ENCODE measurements at places on chromosomes 11 and 22.

- no peak for DNase-seq
These were observed 4.1 kb upstream of the APOL3 start for GRCh38 chr22:36164621-36165020.

DNA sequence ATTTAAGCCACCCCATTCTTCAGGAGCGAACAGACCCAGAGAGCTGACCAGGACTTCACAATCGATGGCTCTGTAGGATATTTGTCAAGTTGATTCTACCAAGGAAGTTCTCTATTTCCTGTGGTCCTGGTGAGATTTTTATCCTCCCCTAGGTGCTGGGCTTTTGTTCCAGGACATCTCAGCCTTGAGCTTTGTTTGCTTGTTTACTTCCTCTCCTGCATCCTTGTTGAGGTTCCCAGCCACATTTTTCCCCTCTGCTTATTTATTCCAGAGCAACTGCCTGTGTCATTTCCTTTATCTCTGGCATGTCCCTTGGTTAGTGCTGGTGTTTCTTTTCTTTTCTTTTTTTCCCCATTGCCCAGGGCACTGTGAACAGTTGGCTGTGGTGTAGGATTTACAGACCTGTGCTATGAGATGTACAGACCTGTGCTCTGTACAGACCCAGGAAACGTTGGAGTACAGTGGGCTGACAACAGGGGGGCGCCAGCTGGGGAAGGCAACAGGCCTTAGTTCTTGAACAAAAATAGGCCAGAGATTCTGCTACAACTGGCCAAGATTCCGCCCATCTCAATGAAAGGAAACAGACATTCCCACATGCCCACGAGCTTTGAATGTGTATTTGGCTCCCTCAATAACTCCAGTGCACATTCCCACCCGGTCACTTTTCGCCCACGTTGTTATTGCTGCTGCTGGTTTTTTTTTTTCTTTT, 235.9 kb upstream of the DDI1 start:
- DNase-seq: no peak

DNA sequence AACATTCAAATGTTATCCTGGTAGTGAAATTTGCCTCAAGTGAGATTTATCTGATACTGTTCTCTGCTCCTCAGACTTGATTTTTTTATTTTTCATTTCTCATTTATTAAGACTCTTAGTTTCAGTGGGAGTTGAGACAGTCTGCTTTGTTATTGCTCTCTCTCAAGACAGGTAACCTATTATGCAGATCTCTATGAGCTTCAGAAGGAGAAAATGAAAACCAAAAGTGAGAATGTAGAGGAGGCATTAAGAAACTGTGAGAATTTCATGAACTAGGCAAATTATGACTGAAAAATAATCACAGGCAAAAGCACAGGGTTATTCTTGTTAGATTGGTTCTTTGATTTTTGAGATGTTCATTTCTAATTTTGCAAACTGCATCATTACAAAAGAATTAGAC, 290.0 kb upstream of the CHORDC1 start:
- DNase-seq: no peak

GRCh38 chr11:116873381-116873780, 36.0 kb upstream of the APOA1 start:
- DNase-seq: no peak

DNA sequence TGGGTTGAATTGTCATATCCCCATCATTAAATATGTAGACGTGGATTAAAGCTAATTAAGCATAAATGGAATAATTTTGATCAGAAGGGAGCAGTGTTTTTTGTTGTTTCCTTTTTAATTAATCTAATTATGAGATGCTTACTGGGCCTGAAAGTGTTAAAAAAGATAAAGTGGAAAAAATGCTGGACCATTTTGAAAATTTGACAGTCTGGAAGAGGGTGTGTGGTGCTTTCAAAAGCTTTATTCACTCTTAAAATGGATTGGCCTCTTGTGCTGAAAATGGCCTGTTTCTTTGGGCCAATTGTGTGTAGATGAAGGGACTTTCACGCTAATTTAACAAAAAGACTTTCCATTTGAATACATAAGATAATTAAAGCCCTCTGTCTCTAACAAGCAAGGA, 1.8 kb downstream of the TNRC6B start:
- no peak for DNase-seq

DNA sequence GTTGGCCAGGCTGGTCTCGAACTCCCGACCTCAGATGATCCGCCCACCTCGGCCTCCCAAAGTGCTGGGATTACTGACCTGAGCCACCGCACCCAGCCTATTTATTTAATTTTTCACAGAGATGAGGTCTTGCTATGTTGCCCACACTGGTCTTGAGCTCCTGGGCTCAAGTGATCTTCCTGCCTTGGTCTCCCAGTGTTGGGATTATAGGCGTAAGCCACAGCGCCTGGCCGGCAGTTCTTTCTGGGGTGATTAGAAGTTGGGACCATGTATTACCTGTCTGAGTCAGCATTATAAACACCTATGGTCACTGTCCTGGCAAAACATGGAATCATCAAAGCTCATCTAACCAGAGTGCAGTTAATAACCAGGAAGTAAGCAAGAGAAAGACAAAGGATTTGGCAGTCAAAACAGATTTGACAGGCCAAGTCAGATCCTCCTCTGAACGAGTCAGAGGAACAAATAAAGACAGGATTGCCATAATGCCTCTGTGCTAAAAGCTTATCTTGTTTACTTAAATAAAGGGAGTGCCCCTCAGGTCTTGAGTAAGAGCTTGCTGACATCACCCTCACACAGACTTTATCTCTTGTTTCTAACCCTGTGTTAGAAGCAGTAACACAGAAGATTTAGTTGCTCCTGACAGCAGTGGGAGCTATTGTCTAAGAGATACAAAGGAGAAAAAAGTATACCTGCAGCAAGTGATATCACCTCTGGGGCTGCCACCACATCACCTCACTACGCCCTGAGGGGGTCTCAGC, 3.7 kb downstream of the SERPIND1 start:
- DNase-seq: no peak

DNA sequence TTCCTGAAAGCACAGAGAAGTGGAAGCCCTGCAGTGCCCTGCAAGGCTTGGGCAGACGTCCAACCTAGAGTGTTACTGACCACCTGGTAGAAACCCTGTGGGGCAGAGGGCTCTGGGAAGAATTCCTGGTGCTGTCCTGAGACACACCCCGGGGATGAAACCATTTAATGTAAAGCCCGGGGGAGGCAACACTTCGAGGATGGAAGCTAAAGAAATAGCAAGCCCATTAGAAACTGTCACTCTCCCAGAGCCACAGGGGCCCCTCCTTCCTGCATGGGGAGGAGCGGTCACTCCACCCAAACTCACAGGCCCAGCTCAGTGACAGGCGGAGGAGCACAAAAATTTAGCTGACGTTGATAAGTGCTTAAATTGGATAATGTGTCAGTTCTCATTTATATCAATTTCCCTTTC, 57.6 kb downstream of the NRXN2 start:
- no peak for DNase-seq

GRCh38 chr11:115279813-115280761, 224.1 kb downstream of the CADM1 start:
- no peak for DNase-seq

DNA sequence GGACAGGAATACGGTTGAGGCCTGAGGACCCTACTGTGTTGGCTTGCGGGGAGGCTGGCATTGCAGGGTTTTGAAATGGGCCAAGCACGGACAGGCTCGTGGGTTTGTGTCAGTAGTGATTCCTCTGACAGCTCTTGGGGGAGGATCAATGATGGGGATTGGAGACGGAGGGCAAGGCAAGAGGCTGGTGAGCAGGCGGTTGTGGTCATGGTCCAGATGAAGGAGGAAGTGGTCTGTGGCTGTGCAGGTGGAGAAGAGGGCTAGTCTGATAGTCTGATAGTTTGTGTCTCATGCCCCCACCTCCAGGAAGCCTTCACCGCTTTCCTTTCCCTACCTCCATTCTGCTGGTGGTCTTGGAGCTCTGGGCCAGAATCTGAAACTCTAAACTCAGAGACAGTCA, 3.0 kb downstream of the MAFF start:
- DNase-seq: no peak

GRCh38 chr11:113377681-113378412, 9.7 kb upstream of the ANKK1 start:
- no peak for DNase-seq

GRCh38 chr11:85377901-85378300, 249.2 kb downstream of the DLG2 start:
- no peak for DNase-seq

DNA sequence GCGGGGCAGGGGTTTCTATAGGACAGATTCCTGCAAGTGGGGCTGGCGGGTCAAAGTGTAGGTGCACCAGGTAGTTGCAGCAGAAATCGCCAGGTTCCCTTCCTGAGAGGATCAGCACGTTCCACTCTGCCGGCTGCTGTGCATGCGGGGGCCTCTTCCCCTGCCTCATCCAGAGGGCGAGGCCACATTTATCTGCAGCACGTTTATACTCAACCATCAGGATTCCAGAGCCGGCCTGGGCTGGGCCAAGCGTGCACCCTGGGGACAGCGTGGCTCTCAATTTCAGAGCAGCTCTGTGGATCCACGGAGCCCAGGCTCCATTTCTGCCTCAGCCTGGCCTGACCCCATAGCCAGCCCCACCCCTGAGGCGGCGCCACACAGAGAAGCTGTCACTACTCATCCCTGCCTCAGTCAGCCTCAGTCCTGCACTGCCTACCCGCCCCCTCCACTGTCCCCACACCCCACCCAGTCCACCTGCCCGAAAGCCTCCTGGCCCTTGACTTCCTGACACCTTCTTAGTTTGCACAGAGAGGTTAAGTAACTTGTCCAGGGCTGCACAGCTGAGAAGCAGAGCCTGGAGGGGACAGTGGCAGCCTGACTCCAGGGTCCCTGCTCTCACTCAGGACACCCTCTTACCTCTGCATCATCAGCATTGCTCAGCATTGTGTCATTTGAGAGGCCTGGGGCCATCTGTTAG, 45.9 kb upstream of the RTL6 start:
- no peak for DNase-seq

DNA sequence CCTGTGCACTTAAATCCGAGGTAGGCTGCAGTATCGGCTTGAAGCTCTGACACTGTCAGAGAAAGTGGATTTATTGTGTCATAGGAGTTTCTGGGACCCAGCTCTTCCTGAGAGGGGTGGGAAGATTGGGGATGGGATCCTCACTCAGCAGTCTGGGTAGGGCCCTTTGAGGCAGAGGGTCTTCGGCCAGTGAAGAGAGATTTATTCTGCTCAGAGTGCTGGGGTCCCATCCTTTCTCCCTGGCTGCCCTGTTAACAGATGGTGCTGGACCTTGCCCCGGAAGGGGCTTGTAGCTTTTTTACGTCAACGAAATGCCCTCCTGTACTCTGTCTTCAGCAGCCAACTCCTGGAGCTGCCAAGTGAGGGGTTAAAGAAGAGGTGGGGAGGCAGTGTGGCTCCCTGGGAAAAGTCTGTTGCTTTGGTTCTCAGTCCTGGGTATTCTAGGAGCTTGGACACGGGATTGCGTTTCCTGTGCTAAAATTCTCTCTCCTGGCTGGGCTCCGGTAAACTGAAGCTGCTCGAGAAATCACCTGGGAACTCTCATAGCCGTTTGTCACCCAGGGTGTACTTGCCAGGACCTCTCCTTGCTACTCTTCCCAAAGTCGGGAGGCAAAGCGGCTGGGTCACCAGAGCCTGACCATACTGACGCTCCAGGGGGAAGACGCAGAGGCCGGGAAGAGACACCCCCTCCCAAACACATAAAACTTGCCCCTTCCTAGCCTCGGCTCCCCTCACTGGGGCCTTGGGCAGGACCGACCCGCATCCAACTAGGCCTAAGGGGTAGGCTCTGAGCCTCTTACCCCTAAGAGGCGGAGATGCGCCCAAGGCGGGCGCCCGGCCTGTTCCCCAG, 806 bp upstream of the SMDT1 start:
- no peak for DNase-seq

GRCh38 chr11:46127150-46127638, 5.9 kb upstream of the PHF21A start:
- DNase-seq: peak; percentile 74

DNA sequence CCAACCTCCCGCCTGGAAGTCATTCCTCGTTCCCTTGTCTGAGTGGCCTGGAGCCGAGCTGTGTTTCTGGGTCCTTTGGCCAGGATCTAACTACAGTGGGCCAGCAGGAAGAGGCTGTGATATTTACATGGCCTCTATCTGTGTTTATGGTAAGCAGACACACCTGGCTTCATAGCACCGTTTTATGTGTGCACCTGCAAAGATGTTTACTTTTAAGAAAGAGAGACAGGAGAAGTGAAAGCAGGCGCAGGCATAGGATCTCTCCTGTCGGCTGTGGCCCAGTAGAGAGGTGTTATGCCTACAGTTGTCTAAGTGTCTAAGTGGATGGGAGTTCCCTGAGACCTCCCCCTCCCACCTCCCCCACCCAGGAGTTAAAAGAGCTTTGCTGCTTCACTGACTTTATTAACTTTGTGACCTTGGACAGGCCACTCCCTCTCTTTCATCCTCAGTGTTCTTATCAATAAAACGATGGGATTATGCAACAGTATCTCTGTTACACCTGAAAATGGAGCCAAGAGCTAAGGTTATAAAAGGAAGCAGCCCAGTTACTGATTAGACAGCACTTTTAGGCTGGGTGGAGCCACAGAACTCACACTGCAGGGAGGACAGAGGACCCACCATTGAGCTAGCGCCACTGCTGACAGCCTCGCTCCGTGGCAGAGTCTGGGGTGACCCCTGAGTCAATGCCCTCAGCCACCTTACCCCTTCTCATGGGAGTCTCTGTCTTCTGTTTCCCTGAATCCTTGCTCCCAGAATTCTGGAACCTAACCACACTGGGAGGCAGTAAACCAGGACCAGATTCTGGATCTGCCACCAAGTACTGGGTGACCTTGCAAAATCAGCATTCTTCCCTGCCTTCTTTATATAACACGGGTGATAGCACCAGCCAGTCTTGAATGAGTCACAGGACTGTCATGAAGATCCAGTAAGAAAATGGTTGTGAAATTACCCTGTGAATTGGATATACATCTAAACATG, 22.0 kb downstream of the ST14 start:
- no peak for DNase-seq

DNA sequence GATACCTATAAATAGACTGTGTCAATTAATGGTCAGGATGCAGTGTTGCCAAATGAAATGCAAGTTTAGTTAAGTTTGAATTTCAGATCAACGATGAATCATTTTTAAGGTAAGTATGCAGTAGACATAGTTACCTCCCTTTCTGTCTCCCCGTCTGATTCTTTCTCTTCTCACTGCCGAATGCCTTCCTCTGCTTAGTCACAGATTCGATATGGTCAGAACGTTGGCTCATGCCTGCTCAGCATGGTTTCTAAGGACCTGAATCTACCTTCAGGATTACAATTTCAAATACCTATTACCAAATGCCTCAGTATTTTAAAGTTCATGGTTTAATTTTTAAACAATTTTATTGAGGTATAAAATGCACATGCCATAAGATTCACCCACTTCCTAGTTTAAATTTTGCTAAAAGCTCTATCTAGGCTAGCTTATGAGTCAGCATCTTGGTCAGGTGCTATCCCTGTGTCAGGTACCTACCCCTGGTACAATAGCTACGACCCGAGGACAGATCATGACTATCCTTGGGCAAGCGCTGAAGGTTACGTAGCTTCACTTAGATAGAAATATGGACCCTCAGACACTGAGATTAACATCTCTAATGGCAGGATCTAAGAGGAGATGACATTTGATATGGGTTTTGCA, 78.2 kb upstream of the SPON1 start:
- DNase-seq: no peak

- DNase-seq: no peak
These were observed 28.8 kb downstream of the CCDC81 start for GRCh38 chr11:86403458-86403857.
